ENCODE measurements at places on chromosomes 7 and 10.
A peak's percentile ranks its signal among the peaks of the same experiment; 100 is the strongest.

DNA sequence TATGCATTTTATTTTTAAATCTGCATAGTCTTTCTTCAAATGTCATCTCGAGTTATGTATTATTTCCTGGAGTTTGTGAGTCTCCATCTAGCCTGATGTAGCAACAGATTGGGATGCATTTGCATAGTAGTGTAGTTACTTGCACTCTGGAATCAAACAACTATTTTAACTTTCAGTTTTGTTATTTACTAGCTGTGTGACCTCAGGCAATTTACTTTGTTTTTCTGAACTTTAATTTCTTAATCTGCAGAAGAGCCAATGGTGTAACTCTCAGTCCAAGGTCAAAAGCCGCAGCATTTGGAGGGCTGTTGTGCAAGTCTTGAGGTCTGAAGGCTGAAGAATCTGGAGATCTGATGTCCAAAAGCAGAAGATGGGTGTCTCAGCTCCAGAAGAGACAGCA, 175.8 kb upstream of the SORCS1 start:
- no peak for DNase-seq

- DNase-seq: no peak
These were observed 1.6 kb downstream of the BAMBI start for GRCh38 chr10:28678687-28679457.

- DNase-seq: no peak
These were observed 1.3 kb upstream of the MUC12 start for GRCh38 chr7:100968031-100968430.

GRCh38 chr10:15813415-15813814, 46.9 kb downstream of the MINDY3 start:
- DNase-seq: no peak

- no peak for DNase-seq
These were observed 1135.0 kb downstream of the GATA3 start for GRCh38 chr10:9189448-9189847.

DNA sequence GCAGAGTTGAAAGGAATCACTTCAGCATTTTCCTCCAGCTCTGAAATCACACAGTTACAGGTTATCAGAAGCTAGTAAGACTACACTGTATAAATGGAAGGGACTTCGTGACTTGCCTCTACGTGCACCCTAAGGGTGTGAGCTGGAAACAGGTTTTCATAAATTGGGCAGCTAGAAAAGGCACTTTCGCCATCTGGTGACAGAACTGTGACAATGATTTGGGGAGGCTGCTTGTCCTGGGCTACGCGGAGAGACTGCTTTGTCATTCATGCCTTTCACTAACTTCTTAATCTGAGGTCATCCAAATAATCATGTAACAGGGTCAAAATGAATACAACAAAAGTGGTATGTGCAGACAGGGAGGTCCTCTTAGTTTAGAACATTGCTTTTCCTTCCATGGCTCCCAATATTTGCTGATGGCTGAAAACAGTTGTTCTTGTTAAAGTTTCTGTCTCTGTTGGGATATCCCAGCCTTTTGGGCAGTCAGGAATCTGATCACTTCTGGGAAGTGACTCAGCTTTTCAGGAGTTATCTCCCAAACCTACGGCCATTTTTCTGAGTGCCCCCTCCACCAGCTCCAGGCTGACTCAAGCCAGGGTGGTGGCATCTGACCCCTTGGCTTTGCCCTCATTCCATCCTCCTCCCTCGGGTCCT, 17.8 kb downstream of the VWC2 start:
- no peak for DNase-seq

DNA sequence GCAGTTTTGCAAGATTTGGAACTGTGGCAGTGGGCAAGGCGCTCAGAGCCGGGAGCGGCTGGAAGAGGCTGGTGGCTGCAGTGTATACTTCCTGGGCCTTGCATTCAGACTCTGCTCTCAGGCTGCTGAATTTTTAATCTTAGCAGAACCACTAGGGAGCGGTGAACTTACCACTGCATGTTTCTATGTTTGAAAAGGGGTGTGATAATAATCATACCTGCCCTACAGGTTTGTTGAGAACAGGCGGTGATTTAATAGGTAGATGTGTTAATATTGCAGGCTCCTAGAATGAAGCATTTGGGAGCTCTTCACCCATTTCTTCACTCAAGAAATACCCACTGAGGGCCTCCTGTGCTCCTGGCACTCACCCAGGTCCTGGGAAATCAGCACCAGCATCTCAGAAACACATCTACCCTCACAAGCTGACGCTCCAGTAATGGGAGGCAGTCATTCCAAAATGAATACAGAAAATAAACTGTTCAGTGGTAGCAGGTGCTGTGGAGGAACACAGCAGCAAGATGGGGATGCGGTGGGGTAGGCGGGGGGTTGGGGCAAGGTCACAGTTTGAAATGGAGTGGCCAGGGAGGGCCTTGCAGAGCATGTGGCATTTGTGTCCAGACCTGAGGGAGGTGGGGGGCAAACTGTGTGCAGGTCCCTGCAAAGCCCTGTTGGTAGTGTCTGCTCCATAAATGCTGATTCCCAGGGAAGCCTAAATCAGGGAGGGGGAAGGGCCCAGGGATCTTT, 41.0 kb downstream of the VWA2 start:
- DNase-seq: no peak

- peak; percentile 51 for DNase-seq
These were observed at the start of gene GLI3 for GRCh38 chr7:42236976-42237810. GLI3 (minus strand) TSS chr7:42237209; CDS start chr7:42223253, 13,956 bp downstream.

DNA sequence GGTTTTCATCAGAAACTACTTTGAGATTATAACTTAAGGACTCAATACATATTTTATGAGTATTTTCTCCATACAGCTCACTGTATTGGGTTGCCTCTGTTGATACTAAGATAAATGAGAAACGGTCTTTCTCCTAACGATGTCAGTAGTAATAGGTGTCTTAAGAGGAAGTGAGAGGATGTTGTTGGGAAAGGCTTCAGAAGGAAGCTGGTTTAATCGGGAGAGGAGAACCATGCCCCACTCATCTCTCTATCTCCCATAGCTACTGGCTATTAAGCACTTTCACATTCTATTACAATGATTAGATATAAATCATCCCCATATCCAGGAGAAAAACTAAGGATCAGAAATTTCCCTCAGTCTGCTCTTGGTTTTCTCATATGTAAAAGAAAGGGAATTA, 2.0 kb downstream of the CLEC5A start:
- no peak for DNase-seq

DNA sequence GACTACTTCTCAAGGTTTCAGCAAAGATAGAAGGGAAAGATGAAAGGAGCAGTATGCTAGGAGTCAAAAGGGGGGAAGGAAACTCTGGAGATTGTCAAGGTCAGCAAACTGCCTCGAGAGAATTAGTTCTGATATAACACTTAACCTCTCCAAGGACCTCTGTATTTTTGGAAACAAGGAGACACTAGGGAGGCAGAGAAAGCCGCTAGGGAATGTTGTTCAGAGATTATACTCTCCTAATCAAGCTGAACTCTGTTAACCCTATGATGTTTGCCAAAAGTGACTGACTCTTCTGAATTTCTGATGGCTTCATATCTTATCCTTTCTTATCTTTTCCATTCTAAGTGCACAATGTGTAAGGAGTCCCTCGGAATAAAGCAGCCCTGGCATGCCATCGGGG, 27.1 kb downstream of the CREM start:
- DNase-seq: no peak

GRCh38 chr7:116331020-116331419, 120.7 kb downstream of the TES start:
- no peak for DNase-seq

DNA sequence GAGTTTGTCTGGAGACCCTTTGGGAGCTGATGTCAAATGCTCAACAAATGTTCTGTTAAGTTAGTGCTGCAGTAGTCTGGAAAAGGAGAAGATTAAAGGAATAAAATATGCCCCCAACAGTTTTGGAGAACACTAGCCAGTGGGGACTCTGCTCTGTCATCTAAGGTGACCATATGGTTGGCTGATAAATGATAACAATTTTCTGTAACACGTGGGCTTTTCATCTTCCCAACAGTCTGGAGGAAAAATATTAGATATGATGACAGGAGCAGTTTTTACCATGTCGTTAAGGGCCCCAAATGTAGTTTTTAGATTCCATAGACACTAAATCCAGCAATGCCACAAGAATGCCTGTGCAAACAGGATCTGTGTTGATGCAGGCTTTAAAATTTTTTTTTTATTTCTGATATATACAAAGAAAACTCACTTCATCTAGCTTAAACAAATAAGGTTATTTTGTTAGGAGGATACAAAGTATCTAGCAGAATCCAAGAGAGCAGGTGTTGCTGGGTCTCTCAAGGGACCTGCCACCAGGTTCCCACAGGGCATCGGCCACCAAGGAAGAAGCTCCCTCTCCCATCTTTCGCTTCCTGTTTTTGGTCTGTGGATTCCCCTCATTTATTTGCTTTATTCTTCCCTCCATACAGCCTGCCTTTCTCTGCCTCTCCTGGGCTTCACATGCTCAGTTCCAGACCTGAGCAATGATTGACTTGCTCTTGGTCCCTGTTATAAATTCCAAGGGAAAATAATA, 6.2 kb upstream of the CFAP58 start:
- DNase-seq: no peak

DNA sequence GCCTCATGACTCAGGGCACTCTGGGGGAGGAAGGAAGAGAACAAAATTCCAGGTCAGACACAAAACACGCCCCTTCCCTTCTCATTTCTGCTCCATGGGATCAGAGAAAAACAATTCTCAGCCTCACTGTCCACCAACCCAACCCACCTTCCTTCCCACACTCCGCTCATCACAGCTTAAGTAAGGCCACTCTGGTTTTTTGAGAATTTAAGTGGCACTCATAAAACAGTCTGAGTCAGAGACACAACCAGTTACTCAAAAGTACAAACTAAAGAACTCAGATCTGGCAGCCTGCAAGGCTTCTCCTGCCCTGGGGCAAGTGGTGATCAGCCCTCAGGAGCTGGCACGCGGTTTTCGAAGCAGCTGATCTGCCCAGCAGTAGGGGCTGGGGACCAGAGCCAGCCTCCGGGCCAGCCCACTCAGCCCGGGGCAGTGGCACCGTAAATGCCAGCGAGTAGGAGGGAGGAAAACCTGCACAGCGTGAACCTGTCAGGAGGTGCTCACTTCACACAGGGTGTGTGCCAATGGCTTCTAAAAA, 39.1 kb upstream of the ABLIM1 start:
- no peak for DNase-seq

DNA sequence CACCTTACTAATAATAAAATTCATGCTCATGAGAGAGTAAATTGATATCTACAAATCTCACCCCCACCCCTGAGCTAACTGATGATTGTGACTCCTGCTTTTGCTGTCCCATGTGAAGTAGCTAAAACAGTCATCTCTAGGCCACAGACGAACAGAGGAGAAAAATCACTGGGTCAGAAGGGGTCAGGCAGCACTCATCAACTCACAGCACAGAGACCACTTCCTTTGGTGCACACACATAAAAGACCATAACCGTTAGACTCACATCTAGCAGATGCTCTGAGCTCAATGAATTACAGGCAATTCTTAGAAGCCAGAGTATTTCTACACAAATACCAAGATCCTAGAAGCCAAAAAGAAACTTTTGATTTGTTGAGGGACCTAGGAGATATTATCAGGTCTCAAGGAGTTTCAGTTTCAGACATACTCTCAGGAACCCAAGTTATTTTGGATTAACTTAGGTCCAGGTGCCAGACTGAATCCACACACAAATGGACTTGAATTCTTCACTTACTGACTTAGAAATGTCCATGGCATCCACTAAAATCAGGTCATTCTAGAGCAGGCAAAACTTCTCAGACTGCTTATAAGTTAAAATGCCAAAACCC, 65.0 kb upstream of the TES start:
- DNase-seq: peak; percentile 34

DNA sequence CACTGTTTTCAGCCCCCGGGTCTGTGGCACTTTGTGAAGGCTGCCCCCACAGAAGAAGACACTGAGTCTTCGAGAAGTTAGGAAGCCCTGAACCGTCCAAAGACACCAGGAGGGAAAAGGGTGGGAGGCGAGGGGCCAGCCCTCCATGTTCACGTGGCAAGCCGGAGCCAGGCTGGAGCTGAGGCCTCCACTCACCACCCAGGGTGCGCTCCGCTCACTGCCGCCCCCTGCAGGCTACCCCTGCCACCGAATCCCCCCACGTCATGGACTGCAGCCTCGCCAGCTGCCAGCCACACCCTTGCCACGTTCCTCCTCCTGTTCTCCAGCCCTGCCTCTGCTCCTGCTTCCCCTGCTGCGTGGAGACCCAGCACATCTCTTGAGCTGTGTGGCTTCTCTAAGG, 59.0 kb upstream of the EN2 start:
- peak; percentile 21 for DNase-seq

GRCh38 chr7:13518738-13519137, 470.7 kb downstream of the ETV1 start:
- no peak for DNase-seq

GRCh38 chr7:79719216-79719615, 265.7 kb upstream of the MAGI2 start:
- DNase-seq: no peak

DNA sequence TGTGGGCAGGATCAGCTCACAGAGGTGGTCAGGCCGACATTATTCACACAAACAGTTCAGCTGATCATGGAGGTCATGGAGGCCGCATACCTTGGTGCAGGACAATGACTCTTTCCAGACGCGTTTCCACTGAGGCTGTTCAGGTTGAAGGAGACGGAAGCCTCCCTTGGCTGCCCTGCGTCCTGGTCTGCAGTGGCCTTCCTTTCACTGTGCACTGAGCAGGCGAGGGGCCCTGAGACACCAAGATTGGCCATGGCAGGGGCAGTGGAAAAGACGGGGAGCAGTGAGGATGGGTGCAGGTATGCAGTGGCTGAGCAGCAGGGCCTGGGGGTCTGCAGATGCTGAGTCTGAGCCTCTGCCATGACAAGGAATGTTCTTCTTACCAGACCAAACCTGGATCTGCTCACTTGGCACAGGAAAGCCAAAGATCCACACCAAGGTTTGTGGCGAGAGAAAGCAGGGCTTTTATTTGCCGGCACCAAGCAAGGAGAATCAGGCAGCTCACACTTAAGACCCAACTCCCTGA, 263.3 kb downstream of the GLRX3 start:
- no peak for DNase-seq

DNA sequence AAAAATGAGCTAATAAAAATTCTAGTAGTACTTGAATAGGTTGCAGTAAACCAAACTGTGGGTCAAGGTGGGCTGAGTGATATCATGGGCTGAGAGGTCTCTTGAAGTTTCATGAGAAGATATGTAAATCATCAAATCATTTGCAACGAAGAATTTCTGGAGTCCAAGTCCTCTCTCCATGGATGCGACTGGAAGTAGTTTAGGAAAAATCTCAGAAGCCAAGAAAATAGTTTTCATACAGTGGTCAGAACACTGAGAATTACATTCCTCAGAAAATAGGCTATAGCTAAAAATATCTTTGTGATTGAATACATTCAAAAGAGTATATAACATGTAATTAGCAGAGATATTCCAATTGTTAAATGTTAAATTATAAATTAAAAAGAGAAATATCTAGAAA, 3.6 kb upstream of the IFIT1 start:
- no peak for DNase-seq

- peak; percentile 26 for DNase-seq
These were observed 817 bp downstream of the SRI start for GRCh38 chr7:88218836-88219605.

GRCh38 chr7:90896458-90896857, 300.3 kb downstream of the CDK14 start:
- DNase-seq: no peak

- DNase-seq: no peak
These were observed 138.4 kb upstream of the MDFIC start for GRCh38 chr7:114783508-114783907.

Data from activated naive CD8-positive, alpha-beta T cell treated with anti-CD3 and anti-CD28 coated beads for 36 hours (primary cell).